Activated CD4-positive, alpha-beta T cell treated with anti-CD3 and anti-CD28 coated beads, Interleukin-2, amount 10 ng/mL, durations not matched to agents 24 days and 14 days (primary cell): ENCODE measurements at places on chromosomes 7 and 10.

- DNase-seq = no peak
- peaks cover 2% of the 10 kb centered on the region for H3K36me3 ChIP-seq
- peaks cover 33% of the 10 kb centered on the region for H3K27me3 ChIP-seq
- no peak overlapping the region for H3K27ac ChIP-seq
These were observed 2.0 kb downstream of the SEMA3D start for GRCh38 chr7:85184599-85185423.

GRCh38 chr10:78620985-78621799 lies 447.6 kb upstream of the ZMIZ1 start:
- H3K27me3 ChIP-seq = no peaks in the 10 kb centered on the region
- H3K36me3 ChIP-seq = no peaks in the 10 kb centered on the region
- H3K4me3 ChIP-seq = no peak overlapping the region
- H3K27ac ChIP-seq = no peak overlapping the region
- H3K4me1 ChIP-seq = peaks cover 3% of the 10 kb centered on the region

GRCh38 chr7:148930335-148930734 lies 46.2 kb upstream of the EZH2 start:
- H3K4me3 ChIP-seq = no peak overlapping the region
- H3K4me1 ChIP-seq = peaks cover 33% of the 10 kb centered on the region

- H3K27ac ChIP-seq = no peak overlapping the region
- peaks cover 19% of the 10 kb centered on the region for H3K27me3 ChIP-seq
- no peak overlapping the region for H3K4me3 ChIP-seq
- no peaks in the 10 kb centered on the region for H3K36me3 ChIP-seq
- DNase-seq = no peak
These were observed 53.6 kb upstream of the WNT16 start for GRCh38 chr7:121275204-121275603.

GRCh38 chr10:90975096-90975495 lies 54.2 kb upstream of the ANKRD1 start:
- H3K27me3 ChIP-seq = peaks cover 18% of the 10 kb centered on the region
- no peaks in the 10 kb centered on the region for H3K4me1 ChIP-seq
- H3K27ac ChIP-seq = no peak overlapping the region
- no peak overlapping the region for H3K4me3 ChIP-seq
- H3K36me3 ChIP-seq = no peaks in the 10 kb centered on the region

GRCh38 chr10:123462246-123462645 lies 203.9 kb upstream of the GPR26 start:
- H3K27me3 ChIP-seq = no peaks in the 10 kb centered on the region
- peaks cover 2% of the 10 kb centered on the region for H3K4me1 ChIP-seq
- no peak overlapping the region for H3K4me3 ChIP-seq
- H3K27ac ChIP-seq = no peak overlapping the region
- H3K36me3 ChIP-seq = no peaks in the 10 kb centered on the region

- DNase-seq = no peak
- no peak overlapping the region for H3K27ac ChIP-seq
- no peak overlapping the region for H3K4me3 ChIP-seq
- no peaks in the 10 kb centered on the region for H3K36me3 ChIP-seq
- peaks cover 11% of the 10 kb centered on the region for H3K27me3 ChIP-seq
These were observed 148.4 kb downstream of the KLF6 start for GRCh38 chr10:3636356-3637181.

- no peak overlapping the region for H3K4me3 ChIP-seq
- DNase-seq = no peak
- H3K4me1 ChIP-seq = no peaks in the 10 kb centered on the region
- no peak overlapping the region for H3K27ac ChIP-seq
These were observed 223.7 kb downstream of the BUB3 start for GRCh38 chr10:123377883-123378282.

- no peaks in the 10 kb centered on the region for H3K36me3 ChIP-seq
- DNase-seq = no peak
- no peak overlapping the region for H3K4me3 ChIP-seq
- peaks cover 12% of the 10 kb centered on the region for H3K27me3 ChIP-seq
These were observed 62.1 kb upstream of the STEAP1B start for GRCh38 chr7:22561895-22562593.

DNA sequence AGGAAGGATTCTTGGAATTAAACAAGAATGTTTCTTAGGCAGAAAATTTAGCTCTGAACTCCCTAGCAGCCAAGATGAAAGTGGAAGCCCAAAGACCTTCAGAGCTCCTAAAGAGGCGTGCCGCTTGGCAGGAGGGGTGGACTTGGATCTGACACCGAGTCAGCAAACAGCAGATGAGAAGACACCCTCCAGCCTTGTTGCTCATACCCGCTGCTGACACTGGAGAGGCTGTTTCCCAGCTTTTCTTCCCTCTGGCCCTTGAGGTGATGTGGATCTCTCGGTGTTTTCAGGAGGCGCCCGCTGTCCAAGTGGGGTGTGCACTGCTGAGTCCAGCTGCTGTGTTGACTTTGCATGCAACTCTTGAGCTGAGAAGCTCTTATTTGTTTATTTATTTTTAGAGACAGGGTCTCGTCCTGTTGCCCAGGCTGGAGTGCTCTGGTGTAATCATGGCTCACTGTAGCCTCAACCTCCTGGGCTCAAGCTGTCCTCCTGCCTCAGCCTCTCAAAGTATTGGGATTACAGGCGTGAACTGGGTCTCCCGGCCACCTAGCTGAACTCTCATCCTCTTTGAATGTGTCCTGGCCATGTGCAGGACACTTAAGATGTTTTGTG lies 21.5 kb downstream of the SLC18A2 start:
- H3K4me1 ChIP-seq = peaks cover 12% of the 10 kb centered on the region
- DNase-seq = no peak
- no peak overlapping the region for H3K4me3 ChIP-seq
- H3K36me3 ChIP-seq = no peaks in the 10 kb centered on the region
- H3K27ac ChIP-seq = no peak overlapping the region
